ENCODE measurements at places on chromosomes 4 and X. TPM values are rescaled to one million over a fixed set of nuclear protein-coding genes. Genes with fewer than 3 reads are reported as not detected.

DNA sequence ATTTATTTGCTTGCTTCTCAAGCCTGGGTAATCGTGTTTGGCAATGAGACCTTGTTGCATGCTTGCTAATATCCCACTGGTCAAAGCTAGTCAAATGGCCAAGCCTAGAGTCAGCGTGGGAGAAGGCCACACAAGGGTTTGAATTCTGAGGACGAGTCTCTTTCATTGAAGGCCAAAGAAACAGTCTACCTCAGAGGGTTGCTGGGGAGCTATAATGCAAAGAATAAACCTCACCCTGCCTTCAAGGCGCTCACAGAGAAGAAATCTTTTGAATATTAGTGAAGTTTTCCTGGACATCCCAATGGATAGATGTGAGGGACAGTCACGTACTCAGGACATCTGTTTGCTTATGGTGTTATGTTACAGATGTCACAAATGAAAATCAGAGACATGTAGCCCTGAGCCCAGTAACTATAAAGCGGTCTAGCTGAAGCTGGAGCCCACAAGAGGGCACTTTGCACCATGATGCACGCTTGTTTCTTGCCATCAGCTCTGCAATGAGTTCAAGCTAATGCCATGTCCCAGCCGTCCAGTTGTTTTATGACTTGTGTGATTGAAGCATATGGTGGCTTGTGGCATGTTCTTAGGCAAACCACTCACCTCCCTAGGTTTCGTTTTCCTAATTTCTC is 1.1 kb upstream of the TLR3 start:
- DNase-seq, result peak; percentile 71

DNA sequence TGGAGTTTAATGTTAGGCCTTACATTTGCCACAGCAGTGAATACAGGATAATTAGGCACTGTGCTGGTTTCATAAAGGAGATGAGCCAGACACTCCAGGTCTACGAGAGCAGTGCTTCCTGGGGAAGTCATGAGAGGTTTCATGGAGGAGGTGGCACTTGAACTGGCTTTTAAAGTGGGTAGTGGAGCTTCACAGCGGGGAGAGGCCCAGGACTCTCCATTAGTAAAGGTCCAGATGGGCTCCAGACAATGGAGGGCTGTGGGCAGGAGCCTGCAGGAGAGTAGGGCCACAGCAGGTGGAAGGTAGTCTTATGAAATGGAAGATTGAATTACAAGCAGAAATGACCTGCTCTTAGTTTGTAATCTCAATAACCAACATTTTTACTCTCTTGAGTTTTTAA is 29.0 kb downstream of the CLDN22 start:
- no peak for DNase-seq

GRCh38 chr4:30770049-30770549 is 49.9 kb downstream of the PCDH7 start:
- DNase-seq, result no peak

Gene AMTN
- not detected for total RNA-seq

GRCh38 chr4:7744142-7744804 is 195.4 kb downstream of the AFAP1 start:
- DNase-seq, result no peak

Gene CLNK
- total RNA-seq, result 0.35 TPM

Gene GPRASP2
- total RNA-seq, result 8.0 TPM

- DNase-seq, result no peak
Measured at GRCh38 chr4:160020804-160021203, 917.9 kb downstream of the RAPGEF2 start.

Gene DCAF8L2
- not detected for total RNA-seq

DNA sequence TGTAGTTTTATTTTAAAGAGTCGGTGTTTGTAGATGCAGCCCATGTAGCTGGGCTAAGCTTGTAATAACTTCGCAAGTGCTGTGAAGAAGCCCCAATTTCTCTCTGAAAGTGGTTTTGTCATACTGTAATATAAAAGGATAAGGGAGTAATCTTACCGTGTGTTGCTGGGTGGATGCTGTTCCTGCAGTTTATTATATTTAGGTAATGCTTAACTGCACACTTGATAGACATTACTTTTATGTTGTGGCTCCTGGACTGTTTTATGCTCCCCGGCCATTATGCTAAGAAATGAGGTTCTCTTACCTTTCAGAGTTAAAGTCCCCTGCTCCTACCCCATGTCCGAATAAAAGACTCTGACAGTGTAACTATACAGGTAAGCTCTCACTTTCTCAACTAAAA is 789.4 kb downstream of the RPA4 start:
- no peak for DNase-seq

Gene JADE3
- total RNA-seq, result 10.1 TPM

- no peak for DNase-seq
Measured at GRCh38 chr4:100340512-100341485, 150.5 kb upstream of the DDIT4L start.

DNA sequence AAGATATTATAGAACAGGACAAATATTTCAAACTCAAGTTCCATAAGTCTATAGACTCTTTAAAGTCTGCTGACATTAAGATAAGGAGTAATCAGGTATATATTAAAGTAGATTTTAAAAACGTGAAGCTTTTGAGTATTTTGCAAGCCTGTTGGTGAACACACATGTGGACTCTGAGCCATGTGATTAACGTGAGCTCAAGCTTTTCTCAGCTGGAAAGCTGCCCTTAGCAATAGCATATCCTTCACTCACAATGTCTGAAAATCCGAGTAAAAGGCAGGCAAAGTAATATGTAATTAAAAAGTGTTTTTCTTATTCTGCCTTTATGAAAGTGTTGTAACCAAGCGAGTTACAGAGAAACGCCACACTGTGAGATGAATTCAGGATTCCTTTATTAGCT is 140.5 kb upstream of the AADAT start:
- no peak for DNase-seq

Gene PRDM5
- 17.0 TPM for total RNA-seq

- no peak for DNase-seq
Measured at GRCh38 chr4:172822331-172822730, 346.3 kb upstream of the GALNT7 start.

DNA sequence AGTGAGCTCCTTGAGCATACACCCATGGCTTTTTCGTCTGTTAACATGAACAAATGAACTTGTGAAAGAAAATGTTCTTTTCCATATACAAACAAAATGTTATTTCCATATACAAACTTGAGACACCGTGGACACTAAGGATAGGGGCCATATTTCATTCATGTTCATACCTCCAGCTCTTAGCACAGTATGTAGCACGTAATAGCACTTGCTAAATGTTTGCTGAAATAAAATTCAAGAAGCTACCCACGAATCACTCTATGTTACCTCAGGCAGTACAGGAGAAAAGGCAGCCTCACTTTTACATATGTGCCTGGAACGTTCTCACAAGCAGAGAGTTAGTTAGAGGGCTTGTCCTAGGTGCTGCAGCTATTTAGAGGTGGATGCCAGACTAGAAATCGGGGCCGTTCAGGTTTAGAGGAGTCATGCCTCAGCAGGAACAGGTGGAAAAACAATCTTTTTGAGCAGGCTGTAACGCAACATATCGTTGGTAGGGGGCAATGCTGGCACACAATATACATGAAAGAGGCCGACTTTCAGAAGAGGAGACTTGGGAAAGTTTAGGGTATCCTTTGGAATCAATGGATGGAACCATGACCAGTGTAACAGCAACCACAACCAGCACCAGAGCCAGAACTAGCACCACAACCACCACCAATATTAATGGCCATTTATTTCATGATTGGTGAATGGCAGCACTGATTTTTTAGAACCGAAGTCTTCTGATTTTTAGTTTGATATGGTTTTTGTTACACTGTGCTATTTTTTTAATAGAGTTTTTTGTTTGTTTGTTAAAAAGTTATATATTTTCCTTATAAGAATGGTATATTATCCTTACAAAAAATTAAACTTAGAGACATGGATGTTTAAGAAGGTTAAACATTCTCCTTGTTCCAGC is 14.8 kb upstream of the PAQR3 start:
- DNase-seq, result no peak

DNA sequence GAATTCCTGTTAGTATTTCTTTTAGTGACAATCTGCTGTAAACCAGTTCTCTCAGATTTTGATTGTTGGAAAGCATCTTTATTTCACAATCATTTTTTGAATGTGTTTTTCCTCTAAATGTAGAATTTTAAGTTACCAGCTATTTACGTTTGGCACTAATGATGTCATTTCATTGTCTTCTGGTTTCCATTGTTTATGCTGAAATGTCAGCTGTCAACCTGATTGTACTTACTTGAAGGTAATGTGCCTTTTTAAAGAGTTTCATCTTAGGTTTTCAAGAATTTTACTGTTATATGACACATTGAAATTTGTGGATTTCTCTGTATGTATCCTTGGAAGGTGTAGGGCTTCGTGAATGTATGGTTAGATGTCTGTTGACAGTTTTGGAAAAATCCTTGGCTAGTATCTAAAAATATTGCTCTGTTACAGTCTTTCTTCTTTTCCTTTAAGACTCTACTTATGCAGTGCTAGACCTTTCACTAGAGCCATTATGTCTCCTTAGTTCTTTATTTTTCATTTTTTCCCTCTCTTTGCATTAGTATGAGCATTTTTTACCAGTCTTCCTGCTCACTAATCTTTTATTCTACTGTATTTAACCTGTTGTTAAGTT is 30.4 kb downstream of the SMAD1 start:
- no peak for DNase-seq

GRCh38 chr4:16717266-16717970 is 181.0 kb downstream of the LDB2 start:
- no peak for DNase-seq

DNA sequence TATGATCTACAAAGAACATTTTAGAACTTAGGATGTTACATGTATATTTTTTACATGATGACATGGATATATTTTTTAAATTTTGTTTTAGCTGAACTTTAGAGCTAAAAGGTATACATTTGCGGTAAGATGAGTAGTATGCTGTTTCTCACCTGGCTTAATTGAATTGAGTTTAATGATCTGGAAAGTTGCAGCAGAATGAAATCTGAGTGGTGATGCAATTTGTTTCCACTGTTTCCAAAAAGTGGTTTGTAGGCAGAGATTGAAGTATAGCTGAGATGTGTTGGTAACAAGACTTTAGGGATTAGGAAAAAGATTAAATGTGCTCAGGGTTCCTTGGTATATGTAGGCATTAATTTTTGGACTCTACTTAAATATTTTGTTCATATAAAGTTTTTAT is 68.1 kb downstream of the HPF1 start:
- DNase-seq, result no peak

Measured in upper lobe of right lung (tissue), 1 donor.